ENCODE measurements at places on chromosomes 7 and 10.

GRCh38 chr10:8238986-8239385 is 184.5 kb downstream of the GATA3 start:
- DNase-seq: no peak

- no peak for DNase-seq
These were observed 36.1 kb downstream of the LRRN3 start for GRCh38 chr7:111126987-111127386.

DNA sequence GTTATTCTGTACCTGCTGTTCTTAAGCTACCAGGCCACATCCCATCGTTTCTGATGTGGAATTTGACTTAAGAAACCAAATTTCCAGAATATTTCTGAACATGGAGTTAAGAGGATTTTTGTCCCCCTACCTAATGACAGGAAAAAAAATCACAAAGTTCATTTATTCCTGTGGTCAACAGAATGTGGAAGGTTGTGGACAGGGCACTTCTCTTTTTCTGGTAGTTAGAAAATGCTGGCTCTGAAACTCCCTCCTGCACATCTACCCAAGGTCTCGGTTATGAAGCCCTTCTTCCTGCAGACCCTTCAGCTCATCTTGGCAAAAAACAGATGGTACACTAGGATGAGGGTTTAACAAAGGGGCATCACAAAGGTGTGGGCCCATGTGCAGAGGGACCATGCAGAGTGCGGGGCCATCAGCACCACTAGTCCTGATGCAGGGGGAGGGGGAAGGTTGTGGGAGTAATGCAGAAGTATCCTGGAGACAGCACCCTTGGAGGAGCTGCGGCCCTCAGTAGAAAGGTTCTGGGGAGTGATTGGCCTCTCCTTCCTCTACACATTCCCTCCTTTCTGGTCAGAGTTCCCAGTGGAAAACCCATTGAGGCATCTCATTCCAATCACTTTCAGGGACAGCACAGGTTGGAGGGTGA is 9.8 kb downstream of the ALOX5 start:
- no peak for DNase-seq

DNA sequence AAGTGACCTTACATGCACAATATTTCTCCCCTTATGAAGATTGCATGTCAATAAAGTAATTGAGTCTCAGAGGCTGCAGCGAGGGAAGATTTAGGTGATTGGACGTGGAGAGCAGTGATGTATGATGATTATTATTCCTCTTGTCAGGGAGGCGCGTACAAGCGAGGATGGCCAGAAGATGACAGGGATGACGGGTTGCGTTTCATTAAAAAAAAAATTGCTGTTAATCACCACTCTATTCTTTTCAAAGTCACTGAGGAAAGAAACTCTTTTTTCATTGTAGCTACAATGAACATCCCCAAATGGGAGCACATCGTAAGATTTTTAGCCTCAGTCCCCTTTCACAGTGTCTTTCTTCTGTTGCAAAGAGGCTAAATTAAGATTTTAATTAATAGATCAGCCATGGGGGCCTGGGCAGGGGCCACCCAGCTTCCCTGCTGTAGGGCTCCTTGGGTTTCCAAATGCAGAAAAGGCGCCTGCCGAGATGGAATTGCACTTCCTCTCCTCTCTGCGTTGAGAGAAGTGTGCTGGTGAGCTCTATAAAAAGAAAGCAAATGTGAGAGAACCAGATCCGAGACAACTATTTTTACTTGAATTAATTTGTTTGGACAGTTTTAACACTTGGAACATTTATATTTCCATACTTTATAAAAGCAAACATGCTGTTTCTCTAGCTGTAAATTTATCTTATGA is 998.1 kb downstream of the LRMDA start:
- DNase-seq: no peak

DNA sequence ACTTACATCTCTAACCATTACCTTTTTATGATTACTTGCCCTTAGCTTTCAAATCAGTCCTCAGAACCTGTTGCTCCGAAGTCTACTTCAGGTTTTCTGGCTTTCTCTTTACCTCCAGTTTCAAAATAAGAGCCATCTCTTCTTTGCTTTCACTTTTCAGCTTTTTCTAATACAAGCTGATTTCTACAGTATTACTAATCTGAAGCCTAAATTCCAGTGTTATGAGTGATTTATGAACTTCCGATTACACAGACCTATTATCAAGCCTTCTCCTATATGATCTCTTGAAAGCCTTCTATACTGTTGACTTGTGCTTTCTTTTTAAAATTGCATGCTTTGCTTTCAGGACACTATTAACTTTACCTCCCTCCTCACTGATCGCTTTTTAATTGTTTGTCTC is 1307.8 kb upstream of the CELF2 start:
- DNase-seq: no peak
